Vagina (tissue), 2 donors: ENCODE measurements at places on chromosomes 7 and 10. TPM values are rescaled to one million over a fixed set of nuclear protein-coding genes. Genes with fewer than 3 reads are reported as not detected.

DNA sequence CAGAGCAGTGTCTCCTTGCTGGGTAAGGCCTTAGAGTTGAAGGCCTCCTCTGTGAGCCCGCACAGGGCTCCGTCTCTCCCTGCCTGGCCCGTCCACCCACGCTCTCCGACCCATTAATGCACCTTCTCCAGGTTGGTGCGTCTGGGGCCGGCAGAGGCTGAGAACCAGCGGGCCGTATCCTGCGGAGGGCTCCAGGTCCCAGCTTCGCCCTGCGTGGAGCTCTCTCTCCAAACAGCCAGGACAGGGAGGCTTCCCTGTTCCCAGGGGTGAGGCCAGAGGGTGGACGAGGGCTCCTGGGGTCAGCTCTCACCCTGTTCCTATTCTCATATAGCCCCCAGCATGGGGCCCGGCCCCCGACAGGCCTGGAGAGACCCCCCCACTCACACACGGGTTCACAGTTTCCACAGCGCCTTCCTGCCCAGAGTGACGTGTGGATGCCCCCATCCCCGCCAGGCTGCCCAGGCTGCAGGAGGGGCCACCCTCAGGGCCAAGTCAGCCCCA lies 34.6 kb downstream of the GET4 start:
- no peak overlapping the region for H3K4me3 ChIP-seq
- no peak overlapping the region for H3K27ac ChIP-seq
- no peak for DNase-seq
- peaks cover 17% of the 10 kb centered on the region for H3K4me1 ChIP-seq
- no peaks in the 10 kb centered on the region for H3K36me3 ChIP-seq
- H3K27me3 ChIP-seq = no peaks in the 10 kb centered on the region

CYP2W1 gene
- total RNA-seq = 2.0 TPM

DNA sequence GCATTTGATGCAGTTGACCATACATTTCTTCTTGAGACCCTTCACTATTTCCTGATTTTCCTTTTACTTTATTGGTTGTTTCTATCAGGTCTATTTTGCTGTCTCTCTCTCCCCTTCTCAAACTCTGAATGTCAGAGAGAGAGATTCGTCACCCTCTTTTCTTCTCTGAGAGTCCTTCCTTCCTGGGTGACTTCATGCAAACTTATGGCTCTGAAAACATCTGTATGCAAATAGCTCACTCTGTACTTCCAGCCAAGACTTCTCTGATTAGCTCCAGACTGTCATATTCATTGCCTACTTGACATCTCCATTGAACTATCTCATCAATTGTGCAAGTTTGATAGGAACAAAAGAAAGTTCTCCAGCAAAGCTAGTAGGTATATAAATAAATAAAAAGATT lies 191.7 kb upstream of the KLF6 start:
- no peak overlapping the region for H3K27ac ChIP-seq
- no peaks in the 10 kb centered on the region for H3K36me3 ChIP-seq
- DNase-seq = no peak
- H3K4me3 ChIP-seq = no peak overlapping the region
- no peaks in the 10 kb centered on the region for H3K27me3 ChIP-seq

ERVW-1 gene
- not detected for total RNA-seq

ARHGEF5 gene
- total RNA-seq = 23.3 TPM

DNA sequence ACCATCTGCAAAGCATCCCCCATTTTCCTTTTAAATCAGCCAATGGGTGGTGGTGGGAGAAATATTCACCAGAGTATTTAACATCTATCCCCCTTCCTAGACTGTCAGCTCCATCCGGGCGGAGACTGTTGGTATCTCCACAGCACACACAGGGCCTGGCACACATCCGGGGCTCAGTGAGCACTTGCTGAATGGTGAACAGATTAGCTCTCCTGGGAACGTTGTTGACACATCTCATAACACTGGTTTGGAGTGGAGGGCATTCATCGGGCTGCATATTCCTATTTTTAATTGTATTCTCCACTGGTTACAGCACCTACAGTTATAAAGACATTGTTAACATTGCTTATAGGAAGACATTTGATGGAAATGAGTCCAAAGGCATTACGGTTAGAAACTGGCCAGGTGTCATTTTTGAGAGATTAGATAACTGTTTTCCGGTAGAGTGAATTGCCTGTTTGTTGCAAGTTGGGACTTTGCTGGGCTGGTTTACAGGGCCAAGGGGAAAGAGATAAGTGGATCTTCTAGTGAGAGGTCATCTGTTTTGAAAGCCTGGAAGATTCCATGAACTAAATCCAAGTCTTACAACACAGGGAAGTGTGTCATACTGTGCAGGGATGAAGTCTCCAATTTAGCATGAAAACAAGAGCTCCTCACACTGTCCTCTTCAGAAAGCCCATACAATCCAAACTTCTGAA lies 101.8 kb downstream of the EGFR start:
- H3K36me3 ChIP-seq = no peaks in the 10 kb centered on the region
- H3K27me3 ChIP-seq = no peaks in the 10 kb centered on the region
- H3K4me3 ChIP-seq = no peak overlapping the region
- DNase-seq = no peak
- peak overlapping the region; percentile 86 for H3K27ac ChIP-seq

DNA sequence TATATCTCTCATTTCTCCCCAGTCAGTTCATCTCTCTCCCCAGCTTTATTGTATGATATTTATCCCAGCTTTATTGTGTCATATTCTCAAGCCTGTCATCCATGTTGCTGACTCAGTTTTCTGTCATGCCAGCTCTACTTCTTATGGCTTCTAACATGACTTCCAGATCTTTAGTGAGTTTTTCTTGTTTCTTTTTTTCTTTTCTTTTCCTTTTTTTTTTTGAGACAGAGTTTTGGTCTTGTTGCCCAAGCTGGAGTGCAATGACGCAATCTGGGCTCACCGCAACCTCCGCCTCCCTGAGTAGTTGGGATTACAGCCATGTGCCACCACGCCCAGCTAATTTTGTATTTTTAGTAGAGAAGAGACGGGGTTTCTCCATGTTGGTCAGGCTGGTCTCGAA lies 28.7 kb upstream of the CALU start:
- H3K27me3 ChIP-seq = no peaks in the 10 kb centered on the region
- no peak overlapping the region for H3K4me3 ChIP-seq
- no peaks in the 10 kb centered on the region for H3K36me3 ChIP-seq
- H3K27ac ChIP-seq = no peak overlapping the region
- DNase-seq = no peak

MPP7 gene
- total RNA-seq = 24.8 TPM

GRCh38 chr7:335358-336148 lies 45.6 kb downstream of the FOXL3 start:
- H3K27me3 ChIP-seq = no peaks in the 10 kb centered on the region
- H3K4me1 ChIP-seq = peaks cover 14% of the 10 kb centered on the region
- H3K27ac ChIP-seq = no peak overlapping the region
- DNase-seq = no peak
- no peaks in the 10 kb centered on the region for H3K36me3 ChIP-seq

CDK1 gene
- total RNA-seq = 10.8 TPM

DNA sequence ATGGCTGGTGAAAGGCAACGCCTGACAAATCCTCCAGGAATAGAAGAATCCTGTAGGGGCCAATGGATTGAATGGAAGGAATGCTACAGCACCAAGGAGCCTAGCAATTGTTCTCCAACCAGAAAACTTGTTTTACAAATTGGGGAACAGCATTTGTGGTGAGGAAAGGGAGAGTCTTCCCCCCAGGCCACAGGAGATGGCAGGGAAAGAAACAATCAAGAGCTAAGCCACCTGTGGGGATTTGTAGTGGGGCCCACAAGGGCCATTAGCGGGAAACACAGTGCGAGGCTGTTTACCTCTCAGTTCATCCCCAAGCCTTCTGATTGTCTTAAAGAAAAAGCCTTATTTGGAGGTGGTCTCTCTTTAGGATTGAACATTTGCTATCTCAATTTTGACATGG lies 48.5 kb upstream of the KCNMA1 start:
- DNase-seq = no peak
- no peaks in the 10 kb centered on the region for H3K27me3 ChIP-seq
- no peak overlapping the region for H3K4me3 ChIP-seq
- no peak overlapping the region for H3K27ac ChIP-seq

DNA sequence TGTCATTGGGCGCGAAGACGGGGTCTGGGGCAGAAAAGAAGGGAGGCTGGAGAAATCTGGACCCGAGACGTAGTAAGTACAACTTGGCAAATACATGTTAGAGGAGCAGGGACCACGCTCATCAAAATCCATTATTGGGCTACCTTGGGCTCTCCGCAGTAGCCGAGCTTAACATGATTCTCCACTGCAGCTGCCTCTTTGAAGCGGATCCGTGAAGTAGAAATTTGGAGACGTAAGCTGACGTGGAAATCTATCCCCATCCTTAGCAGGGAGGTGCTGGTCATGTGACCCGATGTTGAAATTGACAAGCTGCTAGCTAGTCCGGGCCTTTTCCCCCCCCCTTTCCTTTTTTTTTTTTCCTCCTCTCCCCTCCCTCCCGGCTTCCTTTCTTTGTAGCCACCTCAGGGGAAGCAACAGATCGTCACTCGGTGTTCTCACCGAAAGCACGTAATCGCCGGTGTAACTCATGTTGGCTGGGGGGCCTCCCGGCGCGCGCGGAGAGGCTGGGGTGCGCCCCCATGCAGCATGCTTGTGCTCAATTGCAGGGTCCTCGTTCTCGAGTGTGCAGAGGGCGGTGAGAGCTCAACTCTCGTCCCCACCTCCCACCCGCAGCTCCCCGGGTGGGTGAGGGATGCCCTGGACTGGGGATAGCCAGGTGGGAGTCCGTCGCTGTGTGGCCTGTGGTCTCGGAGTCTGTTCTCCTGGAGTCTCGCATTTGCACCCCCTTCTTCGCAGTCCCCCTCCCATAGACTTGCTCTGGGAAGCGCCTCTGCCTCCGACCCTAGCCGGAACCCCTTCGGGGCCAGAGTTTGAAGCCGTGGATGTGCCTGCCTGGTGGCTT lies at the start of gene HOXA11:
Gene HOXA11 (minus strand): TSS at position 220 of the 841 bp plus-strand sequence. CDS start 88 bp downstream, at position 132.
- peaks cover 67% of the 10 kb centered on the region for H3K4me1 ChIP-seq
- H3K36me3 ChIP-seq = no peaks in the 10 kb centered on the region
- peak within 1 kb of the TSS; percentile 88 for H3K4me3 ChIP-seq
- no peaks in the 10 kb centered on the region for H3K27me3 ChIP-seq
- no peak for DNase-seq
